Heart left ventricle (tissue), 16 donors: ENCODE measurements at places on chromosomes 6 and 20. TPM values are rescaled to one million over a fixed set of nuclear protein-coding genes. Genes with fewer than 3 reads are reported as not detected.

The TRIM15 gene
- total RNA-seq: not detected

GRCh38 chr6:125926711-125927110 is 29.9 kb upstream of the HINT3 start:
- H3K4me1 ChIP-seq: no peaks in the 10 kb centered on the region
- no peak for DNase-seq
- no peaks in the 10 kb centered on the region for H3K27me3 ChIP-seq
- no peak overlapping the region for H3K27ac ChIP-seq
- H3K36me3 ChIP-seq: peaks cover 86% of the 10 kb centered on the region
- no peak overlapping the region for H3K4me3 ChIP-seq

DNA sequence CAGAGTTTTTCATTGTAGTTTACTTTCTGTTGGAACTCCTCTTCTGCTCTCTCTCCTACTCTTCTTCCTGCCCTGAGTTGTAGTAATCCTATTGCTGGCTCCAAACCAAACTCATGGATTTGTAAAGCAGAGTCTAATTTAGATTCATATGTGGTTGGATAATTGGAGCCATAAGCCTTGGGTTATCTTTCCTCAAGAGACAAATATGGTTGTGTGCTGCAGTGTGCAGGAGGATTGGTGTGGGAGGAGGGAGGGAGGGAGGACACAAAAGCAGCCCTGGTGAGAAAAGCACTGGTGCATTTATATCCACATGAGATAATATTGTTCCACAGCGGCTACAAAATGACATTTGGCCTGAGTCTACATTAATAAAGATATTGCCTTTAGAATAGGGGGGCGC is 4.2 kb downstream of the HLA-G start:
- no peak for DNase-seq
- H3K4me3 ChIP-seq: no peak overlapping the region
- no peak overlapping the region for H3K27ac ChIP-seq
- H3K4me1 ChIP-seq: no peaks in the 10 kb centered on the region
- peaks cover 28% of the 10 kb centered on the region for H3K27me3 ChIP-seq
- no peaks in the 10 kb centered on the region for H3K36me3 ChIP-seq

DNA sequence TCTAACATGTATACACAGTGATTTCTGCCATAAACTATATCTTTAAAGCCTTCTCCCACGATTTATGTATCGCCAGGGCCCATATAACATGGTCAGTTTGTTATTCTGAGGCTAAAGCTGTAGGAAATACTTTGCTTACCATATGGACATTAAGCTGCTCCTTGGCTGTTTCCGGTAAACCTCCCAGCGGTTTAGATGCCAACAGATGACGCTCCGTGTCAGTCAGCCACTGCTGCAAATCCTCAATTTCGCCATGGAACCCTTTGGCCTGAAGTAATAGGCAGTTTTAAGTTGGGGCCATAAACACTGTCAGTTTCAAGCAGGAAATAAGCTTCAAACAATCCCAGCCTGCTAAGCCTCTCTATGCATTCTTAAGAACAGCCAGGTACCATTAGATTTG is 145.4 kb downstream of the DST start:
- no peak for DNase-seq
- no peaks in the 10 kb centered on the region for H3K4me1 ChIP-seq
- H3K36me3 ChIP-seq: peaks cover 56% of the 10 kb centered on the region
- no peaks in the 10 kb centered on the region for H3K27me3 ChIP-seq
- no peak overlapping the region for H3K4me3 ChIP-seq
- no peak overlapping the region for H3K27ac ChIP-seq

- no peaks in the 10 kb centered on the region for H3K4me1 ChIP-seq
- H3K4me3 ChIP-seq: peak overlapping the region; percentile 3
- H3K36me3 ChIP-seq: no peaks in the 10 kb centered on the region
Observed at GRCh38 chr20:2799688-2800520, 523 bp downstream of the CPXM1 start.

DNA sequence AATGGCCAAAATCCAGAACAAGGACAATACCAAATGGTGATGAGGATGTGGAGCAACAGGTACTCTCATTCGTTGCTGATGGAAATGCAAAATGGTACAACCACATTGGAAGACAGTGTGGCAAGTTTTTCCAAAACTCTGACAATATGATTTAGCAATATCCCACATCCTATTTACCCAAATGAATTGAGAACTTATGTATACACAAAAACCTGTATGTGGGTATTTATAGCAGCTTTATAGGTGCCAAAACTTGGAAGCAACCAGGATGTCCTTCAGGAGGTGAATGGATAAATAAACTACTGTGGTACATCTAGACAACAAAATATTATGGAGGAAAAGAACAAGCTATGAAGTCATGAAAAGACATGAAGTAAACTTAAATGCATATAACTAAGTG is 156.5 kb downstream of the TFAP2A start:
- no peak for DNase-seq
- no peaks in the 10 kb centered on the region for H3K4me1 ChIP-seq
- H3K27me3 ChIP-seq: no peaks in the 10 kb centered on the region
- H3K4me3 ChIP-seq: no peak overlapping the region
- H3K36me3 ChIP-seq: no peaks in the 10 kb centered on the region
- no peak overlapping the region for H3K27ac ChIP-seq

The ZC3H12D gene
- total RNA-seq: 0.63 TPM

DNA sequence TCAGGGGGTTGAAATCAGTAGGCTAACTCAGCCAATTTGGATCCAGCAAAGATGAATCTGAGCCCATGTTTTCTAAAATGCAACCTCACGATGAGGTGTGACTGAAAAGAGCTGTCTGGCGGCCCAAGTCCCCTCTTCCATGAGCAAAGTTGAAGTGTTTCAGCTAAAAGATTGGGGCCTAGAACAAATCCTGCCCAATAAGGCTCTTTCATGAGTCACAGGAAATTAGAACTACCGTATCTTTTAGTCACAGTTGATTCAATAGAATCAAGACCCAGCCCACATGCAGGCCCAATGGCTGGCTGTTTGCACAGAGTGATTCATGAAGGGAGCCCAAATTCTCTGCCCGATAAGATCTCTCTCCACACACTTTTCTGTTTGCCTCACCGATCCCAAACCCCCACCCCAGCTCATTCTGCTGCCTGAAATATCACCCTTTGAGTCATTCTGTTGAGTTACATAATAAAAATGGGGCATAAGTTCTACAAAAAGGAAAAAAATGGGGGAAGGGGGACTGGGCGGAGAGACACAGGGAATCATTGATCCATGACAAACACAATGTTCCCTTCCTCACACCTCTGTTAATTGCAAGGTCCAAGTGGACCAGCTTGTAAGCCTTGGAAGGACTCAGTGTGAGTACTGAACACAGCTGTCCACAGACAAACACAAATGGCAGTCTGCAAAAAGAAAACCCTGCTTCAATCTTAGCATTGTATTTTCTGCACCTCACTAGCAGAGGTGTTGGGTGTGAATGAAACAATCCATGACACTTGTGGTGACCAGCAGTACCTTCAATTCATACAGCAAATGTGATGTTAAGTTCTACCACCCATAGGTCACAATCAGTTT is 13.8 kb downstream of the FOXQ1 start:
- H3K4me1 ChIP-seq: no peaks in the 10 kb centered on the region
- no peak for DNase-seq
- no peak overlapping the region for H3K4me3 ChIP-seq
- no peaks in the 10 kb centered on the region for H3K36me3 ChIP-seq
- H3K27ac ChIP-seq: no peak overlapping the region

- DNase-seq: no peak
- H3K36me3 ChIP-seq: no peaks in the 10 kb centered on the region
- H3K4me1 ChIP-seq: peaks cover 2% of the 10 kb centered on the region
- no peak overlapping the region for H3K27ac ChIP-seq
Observed at GRCh38 chr6:135858931-135859330, 7.4 kb downstream of the PDE7B start.

DNA sequence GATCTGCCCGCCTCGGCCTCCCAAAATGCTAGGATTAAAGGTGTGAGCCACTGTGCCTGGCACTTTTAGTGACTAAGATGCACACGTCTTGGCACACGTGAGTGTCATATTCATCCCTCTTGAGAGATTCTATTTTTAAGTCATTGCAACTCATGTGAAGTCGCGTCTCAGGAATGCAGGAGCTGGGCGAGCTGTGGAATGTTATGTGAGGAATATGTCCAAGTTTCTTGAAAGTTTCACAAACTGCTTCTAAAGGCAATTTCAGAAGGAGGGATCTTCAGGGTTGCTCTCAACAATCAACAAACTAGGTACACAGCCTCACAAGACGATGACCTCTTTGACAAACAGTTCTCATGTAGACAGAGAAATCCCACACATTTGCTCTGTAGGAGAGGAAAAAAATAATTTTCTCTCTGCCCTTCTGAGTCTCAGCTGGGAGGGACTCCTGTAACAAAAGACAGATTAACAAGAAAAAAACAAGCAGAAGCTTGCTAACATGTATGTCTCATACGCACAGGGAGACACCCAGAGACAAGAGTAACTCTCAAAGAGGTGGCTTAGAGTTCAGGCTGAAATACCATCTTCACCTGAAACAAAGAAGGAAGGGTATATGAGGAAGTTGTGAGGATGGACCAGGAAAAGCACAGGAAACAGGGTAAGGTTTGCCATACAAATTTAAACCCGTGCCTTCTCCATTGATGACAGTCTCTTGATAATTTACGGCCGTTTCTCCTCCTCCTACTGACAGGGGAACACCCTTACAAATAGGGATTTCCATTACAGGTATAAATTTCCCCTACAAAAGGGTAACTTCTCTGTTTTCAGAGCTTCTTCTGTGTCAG is 45.3 kb upstream of the FAM50B start:
- no peak for DNase-seq
- no peaks in the 10 kb centered on the region for H3K36me3 ChIP-seq
- H3K4me1 ChIP-seq: peaks cover 7% of the 10 kb centered on the region
- no peaks in the 10 kb centered on the region for H3K27me3 ChIP-seq

- H3K27ac ChIP-seq: no peak overlapping the region
- no peak for DNase-seq
- peaks cover 18% of the 10 kb centered on the region for H3K4me1 ChIP-seq
- no peaks in the 10 kb centered on the region for H3K36me3 ChIP-seq
- H3K4me3 ChIP-seq: no peak overlapping the region
- no peaks in the 10 kb centered on the region for H3K27me3 ChIP-seq
Observed at GRCh38 chr20:4053071-4053919, 37.9 kb upstream of the RNF24 start.

- no peaks in the 10 kb centered on the region for H3K36me3 ChIP-seq
- H3K27me3 ChIP-seq: no peaks in the 10 kb centered on the region
- no peak for DNase-seq
- H3K4me3 ChIP-seq: peak overlapping the region; percentile 91
- H3K27ac ChIP-seq: no peak overlapping the region
Observed at GRCh38 chr6:117600008-117600743, 2.1 kb downstream of the GOPC start.

- no peak overlapping the region for H3K27ac ChIP-seq
- DNase-seq: no peak
Observed at GRCh38 chr20:43937591-43937990, 22.9 kb downstream of the TOX2 start.

The NKAPL gene
- total RNA-seq: 5.8 TPM

DNA sequence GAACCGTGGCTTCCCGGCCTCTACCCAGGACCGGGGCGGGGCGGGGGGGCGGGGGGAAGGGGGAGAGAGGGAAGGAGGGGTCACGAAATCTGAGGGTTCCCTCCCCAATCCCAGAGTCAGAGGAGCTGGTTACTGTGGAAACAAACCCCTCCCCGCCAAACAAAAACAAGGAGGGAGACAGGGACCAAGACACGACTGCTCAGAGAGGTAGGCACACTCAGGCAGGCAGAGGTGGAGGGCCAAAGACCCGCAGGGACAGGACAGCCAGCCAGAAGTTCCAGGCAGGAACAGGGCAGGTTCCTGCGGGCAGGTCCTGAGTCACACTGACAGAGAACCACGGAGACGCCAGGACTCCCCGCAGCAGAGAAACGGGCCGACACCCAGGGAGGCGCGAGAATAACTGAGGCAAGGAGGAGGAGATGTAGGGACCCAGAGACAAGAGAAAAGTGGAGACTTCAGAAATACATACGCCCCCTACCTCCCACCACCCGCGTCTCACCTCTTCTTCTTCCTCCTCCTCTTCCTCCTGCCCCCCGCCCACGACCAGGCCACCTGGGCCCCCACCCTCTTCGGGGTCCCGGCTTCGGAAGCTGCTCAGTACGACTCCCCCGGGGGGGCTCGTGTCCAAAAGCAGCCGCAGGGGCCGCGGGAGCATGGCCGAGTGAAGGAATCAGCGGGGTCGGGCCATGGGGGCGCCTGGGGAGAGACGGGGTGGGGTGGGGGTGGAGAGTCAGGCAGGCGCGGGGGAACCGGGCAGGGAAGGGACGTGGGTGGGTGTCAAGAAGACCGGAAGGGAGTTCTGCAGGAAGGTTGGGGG is 578 bp downstream of the RGL2 start:
- no peaks in the 10 kb centered on the region for H3K27me3 ChIP-seq
- peaks cover 15% of the 10 kb centered on the region for H3K4me1 ChIP-seq
- peaks cover 57% of the 10 kb centered on the region for H3K36me3 ChIP-seq
- peak overlapping the region; percentile 88 for H3K27ac ChIP-seq
- H3K4me3 ChIP-seq: peak overlapping the region; percentile 96

The WFDC5 gene
- total RNA-seq: not detected

GRCh38 chr6:166169549-166170421 is 2.1 kb upstream of the TBXT start:
- no peak for DNase-seq
- H3K27me3 ChIP-seq: peaks cover 87% of the 10 kb centered on the region
- H3K4me3 ChIP-seq: no peak overlapping the region
- no peak overlapping the region for H3K27ac ChIP-seq
- H3K36me3 ChIP-seq: no peaks in the 10 kb centered on the region
- peaks cover 45% of the 10 kb centered on the region for H3K4me1 ChIP-seq

DNA sequence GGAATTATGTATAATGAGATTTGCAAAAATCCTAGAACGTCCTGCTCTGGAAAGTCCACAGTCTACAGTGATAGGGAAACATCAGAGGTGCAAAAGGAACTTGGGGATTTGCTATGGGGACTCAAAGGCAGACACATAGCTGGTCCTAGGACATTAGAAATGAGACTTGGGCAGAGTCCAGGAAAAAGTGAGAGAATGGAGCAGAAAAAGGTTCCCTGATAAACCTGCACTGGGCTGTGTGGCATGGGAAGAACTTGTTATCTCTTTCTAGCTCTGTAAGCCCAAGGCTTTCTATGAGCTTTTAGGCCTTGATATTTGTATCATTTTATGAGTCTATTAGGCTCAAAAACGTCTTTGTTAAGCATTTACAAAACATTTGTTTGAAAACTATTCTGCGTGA is 15.2 kb downstream of the PRND start:
- no peak overlapping the region for H3K4me3 ChIP-seq
- no peaks in the 10 kb centered on the region for H3K4me1 ChIP-seq
- no peaks in the 10 kb centered on the region for H3K27me3 ChIP-seq
- H3K27ac ChIP-seq: no peak overlapping the region

The RAET1L gene
- not detected for total RNA-seq

The ZNF184 gene
- total RNA-seq: 6.5 TPM

- H3K4me3 ChIP-seq: no peak overlapping the region
- H3K4me1 ChIP-seq: no peaks in the 10 kb centered on the region
- no peak overlapping the region for H3K27ac ChIP-seq
- DNase-seq: no peak
Observed at GRCh38 chr6:151512481-151512880, 18.7 kb downstream of the CCDC170 start.

The MYO6 gene
- 9.5 TPM for total RNA-seq

GRCh38 chr6:30888816-30889495 is 4.6 kb downstream of the DDR1 start:
- H3K4me1 ChIP-seq: peaks cover 5% of the 10 kb centered on the region
- peaks cover 26% of the 10 kb centered on the region for H3K36me3 ChIP-seq
- no peak overlapping the region for H3K4me3 ChIP-seq
- no peak overlapping the region for H3K27ac ChIP-seq
- H3K27me3 ChIP-seq: no peaks in the 10 kb centered on the region

- peaks cover 5% of the 10 kb centered on the region for H3K4me1 ChIP-seq
- H3K27me3 ChIP-seq: no peaks in the 10 kb centered on the region
- no peaks in the 10 kb centered on the region for H3K36me3 ChIP-seq
Observed at GRCh38 chr6:37579444-37580067, 79.9 kb upstream of the CCDC167 start.
